Activated T-cell treated with anti-CD3 and anti-CD28 coated beads, Interleukin-2, amount 50 U/mL, for 72 hours (primary cell): ENCODE measurements at places on chromosomes 6 and 20.
A peak's percentile ranks its signal among the peaks of the same experiment; 100 is the strongest.

- H3K27me3 ChIP-seq: no peaks in the 10 kb centered on the region
- peaks cover 77% of the 10 kb centered on the region for H3K4me1 ChIP-seq
- no peak overlapping the region for H3K27ac ChIP-seq
These were observed 38.0 kb downstream of the PHIP start for GRCh38 chr6:79040083-79040482.

GRCh38 chr6:84809455-84809854 is 45.1 kb upstream of the TBX18 start:
- H3K27me3 ChIP-seq: no peaks in the 10 kb centered on the region
- H3K27ac ChIP-seq: no peak overlapping the region
- no peak for DNase-seq
- no peak overlapping the region for H3K4me3 ChIP-seq
- H3K4me1 ChIP-seq: no peaks in the 10 kb centered on the region

DNA sequence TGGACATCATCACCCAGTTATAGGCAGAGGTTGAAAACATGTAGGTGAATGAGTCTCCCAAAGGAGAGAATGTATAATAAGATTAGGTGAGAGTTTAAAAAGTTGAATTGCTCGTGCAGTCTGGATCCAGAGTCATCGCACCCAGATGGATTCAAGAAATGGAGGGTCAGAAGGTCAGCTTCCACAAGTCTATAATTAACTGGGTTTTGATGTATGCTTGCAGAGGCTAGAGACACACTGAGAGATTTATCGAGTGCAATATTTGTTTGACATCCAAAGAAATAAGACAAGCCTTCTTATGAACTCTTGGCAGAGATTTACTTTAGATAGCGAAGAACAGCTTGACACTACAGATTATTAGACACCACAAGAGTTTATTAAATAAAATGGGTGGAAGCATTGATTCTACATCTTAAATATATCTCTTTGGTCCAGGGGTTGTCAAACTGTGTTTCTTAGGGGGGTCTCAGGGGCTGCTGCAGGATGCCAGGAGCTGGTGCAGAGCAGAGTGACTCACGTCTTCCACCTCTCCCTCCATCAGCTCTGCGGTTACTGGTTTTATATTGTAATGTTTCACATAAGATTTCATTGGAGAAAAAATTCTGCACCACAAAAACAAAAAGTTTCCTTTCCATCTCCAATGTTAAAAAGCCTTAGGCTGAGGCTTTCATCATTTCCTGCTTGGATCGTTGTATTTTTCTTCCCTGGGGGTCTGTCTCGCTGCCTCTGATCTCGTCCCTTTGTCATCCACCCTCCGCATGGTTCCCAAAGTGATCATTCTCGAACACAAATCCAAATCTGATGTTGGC is 176.2 kb upstream of the AHI1 start:
- no peak overlapping the region for H3K4me3 ChIP-seq
- DNase-seq: no peak
- peaks cover 32% of the 10 kb centered on the region for H3K4me1 ChIP-seq
- H3K27ac ChIP-seq: no peak overlapping the region
- no peaks in the 10 kb centered on the region for H3K27me3 ChIP-seq

DNA sequence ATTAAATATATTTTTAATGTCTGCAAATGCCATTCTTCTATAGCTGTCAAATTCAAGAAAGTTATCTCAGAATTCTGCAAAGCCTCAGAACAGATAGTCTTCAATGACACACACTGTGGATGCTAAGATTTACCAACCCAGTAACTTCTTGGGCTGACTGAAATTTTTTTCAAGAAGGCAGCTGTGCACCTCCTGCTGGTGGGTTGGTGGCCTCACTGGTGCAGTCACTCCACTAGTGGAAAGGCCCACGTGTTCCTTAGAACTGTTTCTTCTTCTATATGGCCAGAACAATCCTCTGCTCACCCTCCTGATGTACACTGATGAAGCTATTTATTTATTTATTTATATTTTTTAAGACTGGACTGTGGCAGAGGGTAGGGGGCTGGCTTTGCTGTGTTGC is 28.1 kb upstream of the MTCL3 start:
- peak; percentile 9 for DNase-seq
- H3K27ac ChIP-seq: no peak overlapping the region
- no peak overlapping the region for H3K4me3 ChIP-seq
- H3K4me1 ChIP-seq: no peaks in the 10 kb centered on the region
- peaks cover 30% of the 10 kb centered on the region for H3K27me3 ChIP-seq

GRCh38 chr6:21348504-21349195 is 244.9 kb upstream of the SOX4 start:
- H3K4me3 ChIP-seq: no peak overlapping the region
- no peak overlapping the region for H3K27ac ChIP-seq
- H3K4me1 ChIP-seq: no peaks in the 10 kb centered on the region
- no peak for DNase-seq
- no peaks in the 10 kb centered on the region for H3K36me3 ChIP-seq
- H3K27me3 ChIP-seq: peaks cover 7% of the 10 kb centered on the region

GRCh38 chr6:12013307-12013719 is 1.2 kb downstream of the HIVEP1 start:
- peaks cover 48% of the 10 kb centered on the region for H3K4me1 ChIP-seq
- peak overlapping the region; percentile 100 for H3K4me3 ChIP-seq
- H3K27ac ChIP-seq: peak overlapping the region; percentile 96
- no peaks in the 10 kb centered on the region for H3K27me3 ChIP-seq
- H3K36me3 ChIP-seq: peaks cover 31% of the 10 kb centered on the region
- no peak for DNase-seq

GRCh38 chr20:23603321-23603720 is 2.4 kb downstream of the CST9 start:
- H3K4me1 ChIP-seq: peaks cover 4% of the 10 kb centered on the region
- H3K36me3 ChIP-seq: no peaks in the 10 kb centered on the region
- H3K27me3 ChIP-seq: peaks cover 8% of the 10 kb centered on the region
- H3K27ac ChIP-seq: no peak overlapping the region

DNA sequence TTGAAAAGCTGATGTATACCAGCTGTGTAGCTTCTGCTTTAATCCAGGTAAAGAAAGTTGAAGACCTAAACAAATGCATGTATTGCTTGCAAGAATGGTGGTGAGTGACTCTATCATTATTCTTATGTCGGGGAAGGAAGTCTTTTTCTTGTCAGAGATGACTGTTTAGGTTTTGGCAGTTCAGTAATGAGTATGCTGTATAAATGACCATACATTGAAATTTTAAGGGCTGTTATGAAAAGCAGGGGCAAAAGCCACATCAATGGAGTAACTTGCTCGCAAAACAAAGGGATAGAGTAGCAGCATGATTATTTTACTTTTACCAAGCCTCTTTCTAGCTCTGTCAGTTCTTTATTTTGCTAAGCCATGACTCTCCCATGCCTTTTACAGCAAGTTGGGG is 55.9 kb upstream of the NUP153 start:
- H3K27me3 ChIP-seq: peaks cover 5% of the 10 kb centered on the region
- no peaks in the 10 kb centered on the region for H3K36me3 ChIP-seq
- no peaks in the 10 kb centered on the region for H3K4me1 ChIP-seq
- H3K4me3 ChIP-seq: no peak overlapping the region
- no peak overlapping the region for H3K27ac ChIP-seq
- DNase-seq: no peak

DNA sequence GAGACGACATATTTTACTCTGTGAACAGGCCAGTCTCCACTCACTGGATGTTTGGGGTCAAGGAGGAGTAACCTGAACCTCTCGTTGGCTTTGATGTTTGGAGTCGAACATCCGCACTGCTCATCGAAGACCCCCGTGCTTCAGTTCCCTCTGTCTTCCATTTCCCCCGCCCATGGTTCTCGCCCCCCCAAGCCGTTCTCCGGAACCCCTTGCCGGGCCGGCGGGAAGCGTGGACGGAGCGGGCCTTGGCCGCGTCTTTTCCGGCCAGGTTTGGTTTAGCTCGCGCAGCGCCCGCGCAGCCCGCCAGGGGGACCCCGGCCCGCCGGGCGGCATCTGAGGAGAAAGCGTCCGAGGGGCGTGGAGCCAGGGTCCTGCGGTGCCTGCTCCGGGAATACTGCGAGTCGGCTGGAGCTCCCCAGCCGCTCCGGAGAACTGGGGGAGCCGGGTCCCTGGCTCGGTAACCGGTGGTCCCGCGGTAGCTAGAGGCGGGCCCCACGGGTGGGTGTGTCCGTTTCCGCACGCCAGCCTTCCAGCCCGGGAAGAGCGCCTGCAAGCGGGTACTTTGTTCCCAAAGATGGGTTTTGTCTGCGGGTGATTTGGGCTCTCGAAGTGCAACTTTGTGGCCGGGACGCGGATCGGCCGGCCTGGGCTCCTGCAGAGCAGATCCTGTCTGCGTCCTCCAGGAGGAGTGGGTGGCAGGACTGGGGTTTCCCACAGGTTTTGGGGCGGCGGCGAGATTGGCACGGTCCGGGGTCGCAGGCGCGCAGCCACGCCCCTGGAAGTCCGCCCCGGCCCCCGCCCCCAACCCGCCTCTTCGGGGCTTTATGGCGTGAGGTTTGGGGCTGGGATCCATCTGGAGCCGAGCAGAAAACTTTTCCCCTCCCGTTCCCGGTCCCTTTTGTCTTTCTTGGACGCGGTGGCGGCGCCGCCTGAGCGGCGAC is at the start of gene TMEM200A:
TSS of gene TMEM200A (plus strand) at position 852 of the 941 bp plus-strand sequence. CDS start 74,406 bp downstream, outside the sequence.
- peak within 1 kb of the TSS; percentile 74 for H3K4me3 ChIP-seq
- H3K27ac ChIP-seq: no peak within 1 kb of the TSS
- H3K36me3 ChIP-seq: no peaks in the 10 kb centered on the region
- H3K27me3 ChIP-seq: peaks cover 31% of the 10 kb centered on the region
- DNase-seq: peak; percentile 48

- peaks cover 2% of the 10 kb centered on the region for H3K36me3 ChIP-seq
- H3K4me1 ChIP-seq: no peaks in the 10 kb centered on the region
- no peak overlapping the region for H3K27ac ChIP-seq
- no peaks in the 10 kb centered on the region for H3K27me3 ChIP-seq
- no peak overlapping the region for H3K4me3 ChIP-seq
- no peak for DNase-seq
These were observed 451.0 kb upstream of the SULF2 start for GRCh38 chr20:48236000-48236970.

DNA sequence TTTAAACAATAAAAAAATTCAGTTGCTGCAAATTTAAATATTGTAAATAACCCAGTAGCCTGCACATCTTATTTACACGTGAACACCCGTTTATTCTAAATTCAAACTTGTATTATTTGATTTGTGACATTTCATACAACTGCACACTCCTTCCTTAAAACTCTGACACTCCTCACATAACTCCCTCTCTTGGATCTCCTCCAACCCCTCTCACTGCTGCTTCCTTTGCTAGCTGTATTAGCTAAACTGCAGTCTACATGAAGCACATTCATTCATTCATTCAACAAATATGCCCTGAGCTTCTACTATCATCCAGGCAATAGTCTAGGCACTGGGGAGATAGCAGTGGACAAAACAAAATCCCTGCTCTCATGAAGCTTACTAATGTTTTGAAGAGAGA is 47.0 kb downstream of the FBXL4 start:
- peaks cover 15% of the 10 kb centered on the region for H3K36me3 ChIP-seq
- no peak overlapping the region for H3K27ac ChIP-seq
- no peaks in the 10 kb centered on the region for H3K4me1 ChIP-seq
- no peak overlapping the region for H3K4me3 ChIP-seq
- H3K27me3 ChIP-seq: no peaks in the 10 kb centered on the region

DNA sequence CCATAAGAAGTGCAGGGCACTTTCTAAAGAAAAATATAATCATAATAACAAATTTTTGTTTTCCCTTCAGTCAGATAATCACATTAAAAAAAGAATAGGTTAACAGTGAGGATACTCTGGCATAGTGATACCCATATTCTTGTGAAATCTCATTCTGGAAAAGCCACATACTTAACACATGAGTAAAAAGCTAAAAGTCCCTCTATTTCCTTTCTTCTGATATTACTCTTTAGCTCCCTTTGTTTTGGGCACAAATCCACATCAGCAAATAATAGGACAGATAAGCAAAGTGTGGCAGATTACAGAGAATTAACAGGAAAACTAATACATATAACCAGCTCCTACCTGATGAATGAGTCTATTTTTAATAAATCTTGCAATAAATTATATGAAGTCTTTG is 15.8 kb downstream of the SHPRH start:
- H3K4me1 ChIP-seq: no peaks in the 10 kb centered on the region
- no peak overlapping the region for H3K27ac ChIP-seq
- no peak for DNase-seq
- H3K27me3 ChIP-seq: no peaks in the 10 kb centered on the region

DNA sequence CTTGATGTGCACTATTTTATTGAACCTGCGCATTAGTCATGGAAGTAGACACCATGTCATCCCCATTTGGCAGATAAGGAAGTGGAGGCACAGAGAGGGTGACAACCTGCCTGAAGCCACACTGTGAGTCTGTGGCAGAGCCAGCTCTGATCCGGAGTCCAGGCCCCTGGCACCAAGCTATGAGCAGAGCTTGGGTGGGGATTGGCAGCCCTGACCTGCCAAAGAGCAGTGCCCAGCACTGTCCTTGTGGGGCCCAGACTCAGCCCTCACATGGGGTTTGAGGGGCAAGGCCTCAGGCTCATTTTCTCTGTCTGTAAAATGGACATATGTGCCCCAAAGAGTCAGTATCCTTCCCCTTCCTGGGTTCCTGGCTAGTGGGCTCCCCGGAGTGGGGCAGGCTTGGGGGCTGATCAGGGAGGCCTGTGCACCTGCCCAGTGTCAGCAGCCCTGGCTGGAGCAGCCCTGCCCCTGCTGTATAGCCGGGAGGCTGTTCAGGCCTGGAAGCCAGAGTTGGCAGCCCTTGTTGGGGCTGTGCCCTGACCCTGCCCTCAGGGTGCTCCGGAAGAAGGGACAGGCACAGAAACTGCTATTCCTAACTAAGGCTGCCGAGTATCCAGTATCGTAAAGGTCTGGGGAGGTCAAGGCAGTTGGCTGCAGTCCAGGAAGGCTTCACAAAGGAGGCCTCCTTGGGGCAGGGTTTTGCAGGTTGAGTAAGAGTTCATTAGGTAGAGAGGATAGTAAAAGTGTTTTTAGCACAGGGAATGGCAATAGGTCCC is 38.7 kb downstream of the TGM2 start:
- H3K4me3 ChIP-seq: no peak overlapping the region
- no peaks in the 10 kb centered on the region for H3K27me3 ChIP-seq
- H3K27ac ChIP-seq: no peak overlapping the region
- H3K4me1 ChIP-seq: peaks cover 8% of the 10 kb centered on the region
- H3K36me3 ChIP-seq: no peaks in the 10 kb centered on the region

GRCh38 chr6:41092421-41093140 is 19.8 kb downstream of the NFYA start:
- H3K36me3 ChIP-seq: peaks cover 20% of the 10 kb centered on the region
- H3K27me3 ChIP-seq: no peaks in the 10 kb centered on the region
- no peak overlapping the region for H3K27ac ChIP-seq
- H3K4me3 ChIP-seq: no peak overlapping the region

- no peak overlapping the region for H3K4me3 ChIP-seq
- H3K27me3 ChIP-seq: peaks cover 22% of the 10 kb centered on the region
- H3K36me3 ChIP-seq: no peaks in the 10 kb centered on the region
These were observed 85.9 kb downstream of the FBXO5 start for GRCh38 chr6:152896923-152897322.
